Stimulated activated CD4-positive, alpha-beta T cell treated with anti-CD3 and anti-CD28 coated beads, Interleukin-15, amount 100 ng/mL, for 48 hours (primary cell): ENCODE measurements at places on chromosomes 12 and 14.

DNA sequence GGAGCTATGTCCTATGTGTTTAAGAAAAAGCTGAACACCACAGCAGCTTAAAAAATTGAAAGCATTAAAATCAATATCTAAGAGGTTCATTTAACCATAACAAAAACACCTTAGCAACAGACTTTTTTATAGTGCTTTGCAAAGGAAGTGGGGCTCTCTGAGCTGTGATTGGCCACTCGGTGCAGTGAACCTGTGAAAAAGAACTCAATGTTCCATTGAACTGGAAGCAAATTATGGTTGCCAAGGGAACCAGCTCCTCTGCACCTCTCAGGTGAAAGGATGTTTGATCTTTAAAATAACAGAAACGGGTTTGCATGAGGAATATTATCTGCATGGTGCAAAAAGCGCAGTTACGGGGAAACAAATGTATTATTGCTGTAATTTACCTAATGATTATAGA, 149.4 kb downstream of the SNAPC1 start:
- DNase-seq, result no peak

DNA sequence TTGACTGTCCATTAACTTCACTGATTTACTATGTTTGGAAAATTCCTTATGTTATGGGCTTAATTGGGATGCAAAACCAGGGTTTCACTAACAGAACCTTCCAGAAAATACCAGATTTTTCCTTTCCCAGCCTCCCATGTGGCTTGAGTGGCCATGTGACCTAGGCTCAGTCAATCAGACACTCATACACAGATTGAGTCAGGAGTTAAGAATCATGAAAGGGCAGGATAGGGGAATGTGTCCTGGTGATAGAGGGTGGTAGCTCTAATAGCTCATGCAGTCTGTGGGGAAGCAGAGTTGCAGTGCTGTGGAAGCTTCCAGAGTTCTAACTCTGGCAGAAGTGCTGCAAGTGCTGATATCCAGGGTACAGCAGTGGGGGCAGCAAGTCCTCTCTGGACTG, 134.1 kb upstream of the IFNG-AS1 start:
- no peak for DNase-seq

- DNase-seq, result no peak
Observed at GRCh38 chr14:99564256-99564925, 39.6 kb downstream of the CCDC85C start.

- no peak for DNase-seq
Observed at GRCh38 chr12:89861086-89861485, 152.4 kb upstream of the ATP2B1 start.

- no peak for DNase-seq
Observed at GRCh38 chr12:53955036-53955775, 503 bp downstream of the HOXC12 start.

GRCh38 chr12:123761841-123762714, at the start of gene DNAH10:
Gene DNAH10 (plus strand): TSS chr12:123762301. CDS start chr12:123762337, 36 bp downstream.
- peak; percentile 22 for DNase-seq

DNA sequence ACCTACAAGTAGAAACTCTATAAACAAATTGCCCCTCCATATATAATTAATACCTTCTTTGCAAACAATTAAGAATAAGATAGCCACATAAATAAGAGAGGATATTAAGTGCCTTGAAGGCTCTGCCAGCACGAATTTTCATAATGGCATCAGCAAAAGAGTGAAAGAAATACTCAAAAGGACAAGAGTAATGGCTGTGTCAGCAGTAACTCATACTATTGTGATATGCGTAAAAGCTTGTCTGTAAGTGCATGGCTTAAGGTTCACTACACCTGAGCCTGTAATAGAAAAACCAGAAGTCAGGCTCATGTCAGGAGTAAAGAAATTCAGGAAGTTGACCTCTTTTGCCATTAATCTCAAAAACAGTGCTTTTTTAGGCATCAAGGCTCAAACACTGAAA, 204.1 kb downstream of the TRHDE start:
- no peak for DNase-seq

DNA sequence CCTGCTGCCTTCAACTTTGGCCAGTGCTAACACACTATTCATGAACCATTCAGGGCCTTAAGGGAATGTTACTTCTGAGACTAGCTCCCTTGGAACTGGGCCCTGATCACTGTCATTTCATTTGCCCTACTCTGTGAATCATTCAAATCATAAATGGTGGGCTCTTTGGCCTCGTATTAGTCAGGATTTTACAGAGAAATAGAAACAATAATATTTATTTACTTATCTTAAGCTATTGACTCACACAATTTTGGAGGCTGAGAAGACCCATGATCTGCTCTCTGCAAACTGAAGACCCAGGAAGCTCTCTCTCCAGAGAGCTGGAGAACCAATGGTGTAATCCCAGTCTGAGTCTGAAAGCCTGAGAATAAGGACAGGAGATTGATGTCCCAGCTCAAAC, 398.5 kb downstream of the LRIG3 start:
- no peak for DNase-seq

DNA sequence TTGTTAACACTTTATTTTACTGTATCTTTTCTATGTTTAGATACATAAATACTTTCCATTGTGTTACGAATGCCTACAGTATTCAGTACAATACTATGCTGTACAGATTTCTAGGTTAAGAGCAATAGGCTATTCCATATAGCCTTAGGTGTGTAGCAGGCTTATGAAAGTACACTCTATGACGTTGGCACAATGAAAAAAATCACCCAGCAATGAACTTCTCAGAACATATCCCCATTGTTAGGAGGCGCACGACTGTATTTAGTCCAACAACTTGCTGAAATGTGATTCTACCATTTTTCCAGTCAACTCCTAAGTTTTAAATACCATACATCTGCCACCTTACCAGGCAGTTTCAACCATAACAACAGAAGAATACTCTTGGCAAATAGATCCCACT, 1.8 kb downstream of the PARP11 start:
- DNase-seq, result no peak

- no peak for DNase-seq
Observed at GRCh38 chr14:78119440-78119839, 50.7 kb upstream of the NRXN3 start.

- DNase-seq, result no peak
Observed at GRCh38 chr12:45315462-45315861, 99.6 kb downstream of the ANO6 start.

DNA sequence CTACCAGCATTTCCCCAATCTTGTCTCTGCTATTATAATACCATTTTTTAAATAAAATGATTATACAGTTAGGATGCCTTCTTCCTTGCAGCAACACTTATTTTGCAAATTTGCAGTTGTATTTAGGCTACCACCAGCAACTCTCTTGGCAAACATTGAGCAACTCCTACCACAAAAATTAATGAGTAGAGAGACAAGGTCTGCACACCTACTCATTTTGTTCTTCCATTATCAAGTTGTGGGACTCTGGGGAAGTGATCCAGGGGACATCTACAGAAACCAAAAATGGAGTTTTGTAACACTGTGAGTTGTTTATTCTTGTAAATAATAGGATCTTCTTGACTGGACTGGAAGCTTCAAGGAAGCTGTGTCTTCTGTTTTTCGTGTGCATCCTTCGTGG, 38.6 kb downstream of the DGLUCY start:
- DNase-seq, result no peak

GRCh38 chr14:73250317-73250713, 13.0 kb downstream of the PAPLN start:
- DNase-seq, result no peak

DNA sequence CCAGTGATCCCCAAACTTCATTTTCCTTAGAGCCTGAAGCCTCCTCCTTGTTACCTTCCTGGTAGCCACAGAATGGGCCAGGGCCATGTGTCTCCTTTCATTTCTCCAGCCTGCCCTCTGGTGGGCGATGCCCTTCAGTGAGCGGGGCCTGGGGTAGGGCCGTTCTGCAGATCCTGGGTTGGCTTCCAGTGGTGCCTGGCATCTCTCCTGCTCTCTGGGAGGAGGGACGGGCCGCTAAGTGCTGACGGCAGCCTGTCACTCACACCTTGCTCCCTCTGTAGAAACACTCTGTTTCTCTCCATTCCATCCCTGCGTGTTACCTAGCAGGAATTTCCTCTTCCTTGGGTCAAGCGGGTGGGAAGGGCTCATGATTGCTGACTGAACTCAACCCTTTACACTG, 232.1 kb downstream of the CACNA1C start:
- peak; percentile 18 for DNase-seq

DNA sequence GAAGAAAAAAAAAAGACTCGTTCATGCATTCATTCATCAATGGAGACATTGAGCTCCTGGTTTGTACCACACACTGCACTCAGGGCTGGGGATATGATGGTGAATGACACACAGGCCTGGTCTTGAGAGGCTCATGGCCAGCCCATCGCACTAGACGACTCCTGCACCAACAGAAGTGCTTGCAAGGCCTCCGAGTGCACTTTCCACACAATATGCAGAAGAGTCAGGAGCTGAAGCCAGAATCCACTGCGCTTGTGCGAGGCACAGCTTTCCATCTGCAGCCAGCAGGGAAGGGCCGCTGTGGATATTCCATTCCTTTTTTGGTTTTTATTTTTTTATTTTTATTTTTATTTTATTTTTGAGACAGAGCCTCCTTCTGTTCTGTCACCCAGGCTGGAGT, 192.4 kb downstream of the DICER1 start:
- no peak for DNase-seq

DNA sequence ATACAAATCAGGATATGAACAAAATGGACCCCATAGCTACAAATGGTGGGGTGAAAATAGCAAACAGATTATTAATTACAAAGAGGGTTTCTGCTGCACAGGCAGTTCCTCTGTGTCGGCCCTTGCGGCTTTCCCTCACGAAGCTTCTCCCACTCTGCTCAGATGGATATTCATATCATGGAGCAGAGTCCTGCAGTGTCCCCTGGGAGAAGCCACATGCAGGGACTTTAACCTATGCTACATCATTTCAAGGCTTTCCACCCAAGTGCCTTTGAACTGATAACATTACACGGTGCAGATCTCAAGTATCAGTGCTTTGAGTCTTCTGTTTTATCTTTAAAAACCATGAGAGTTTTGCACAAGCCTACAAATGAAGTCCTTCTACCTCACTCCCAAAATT, 229.1 kb downstream of the PPM1H start:
- DNase-seq, result no peak

GRCh38 chr12:119500209-119500608, 93.4 kb upstream of the TMEM233 start:
- no peak for DNase-seq

- DNase-seq, result no peak
Observed at GRCh38 chr12:114431902-114432301, 26.0 kb upstream of the TBX5 start.

- no peak for DNase-seq
Observed at GRCh38 chr14:28681681-28682080, 84.9 kb upstream of the FOXG1 start.

DNA sequence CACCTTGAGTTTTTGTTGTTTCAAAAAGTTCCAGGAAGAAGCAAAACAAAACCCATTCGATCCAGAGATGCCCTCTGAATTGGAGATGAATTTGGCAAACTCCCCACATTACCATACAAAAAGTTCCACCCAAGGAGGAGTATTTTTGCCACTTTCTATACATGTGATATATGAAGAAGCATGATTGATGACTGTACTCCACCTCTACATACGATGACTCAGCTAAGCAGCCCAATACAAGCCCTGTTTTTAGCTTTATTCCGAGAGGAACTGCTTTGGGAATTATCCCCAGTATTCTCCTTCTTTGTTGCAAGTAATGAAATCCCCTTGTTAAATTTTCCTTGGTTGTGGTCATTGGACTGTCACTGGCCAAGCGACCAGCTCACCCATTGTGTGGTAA, 11.4 kb downstream of the TMEM253 start:
- no peak for DNase-seq

- DNase-seq, result no peak
Observed at GRCh38 chr12:120257041-120257821, 8.3 kb downstream of the PXN start.

DNA sequence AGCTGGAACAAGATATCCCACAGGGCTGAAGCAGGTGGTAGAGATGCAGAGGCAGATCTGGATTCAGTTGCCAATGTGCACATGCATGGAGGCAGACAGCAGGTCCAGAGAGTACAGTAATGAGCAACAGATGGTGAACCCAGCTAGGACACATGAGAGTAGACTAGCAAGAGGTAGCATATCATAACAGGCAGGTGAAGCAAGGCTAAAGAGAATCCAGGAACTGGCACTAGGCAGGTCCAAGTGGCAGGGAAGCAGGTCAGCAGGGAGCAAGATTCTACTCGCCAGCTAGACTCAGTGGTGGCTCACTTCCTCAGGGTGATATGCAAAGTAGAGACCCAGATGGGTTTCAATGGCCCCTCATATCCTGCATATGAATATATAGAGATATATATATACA, 15.3 kb upstream of the MYF6 start:
- no peak for DNase-seq

- DNase-seq, result no peak
Observed at GRCh38 chr14:59377991-59378601, 87.1 kb downstream of the GPR135 start.

DNA sequence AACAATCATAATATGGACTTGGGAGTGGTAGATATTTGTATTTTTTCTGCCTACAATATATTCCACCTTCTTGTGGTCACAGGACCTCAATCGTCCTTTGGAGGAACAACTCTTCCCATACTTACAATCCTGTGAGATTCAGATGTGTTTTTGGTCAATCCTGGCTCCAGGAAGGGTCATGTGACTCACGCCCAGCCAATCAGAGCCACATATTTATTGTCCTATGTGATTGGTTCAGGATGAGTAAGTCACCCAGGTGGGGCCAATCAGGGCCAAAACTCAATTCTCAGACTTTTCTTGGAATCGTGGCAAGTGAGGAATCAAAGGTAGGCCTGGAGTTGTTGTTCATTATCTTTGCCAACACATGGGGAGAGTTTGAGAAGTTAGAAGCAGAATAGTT, 264.9 kb downstream of the SUDS3 start:
- no peak for DNase-seq

GRCh38 chr12:106224355-106224706, 23.5 kb downstream of the CKAP4 start:
- no peak for DNase-seq

DNA sequence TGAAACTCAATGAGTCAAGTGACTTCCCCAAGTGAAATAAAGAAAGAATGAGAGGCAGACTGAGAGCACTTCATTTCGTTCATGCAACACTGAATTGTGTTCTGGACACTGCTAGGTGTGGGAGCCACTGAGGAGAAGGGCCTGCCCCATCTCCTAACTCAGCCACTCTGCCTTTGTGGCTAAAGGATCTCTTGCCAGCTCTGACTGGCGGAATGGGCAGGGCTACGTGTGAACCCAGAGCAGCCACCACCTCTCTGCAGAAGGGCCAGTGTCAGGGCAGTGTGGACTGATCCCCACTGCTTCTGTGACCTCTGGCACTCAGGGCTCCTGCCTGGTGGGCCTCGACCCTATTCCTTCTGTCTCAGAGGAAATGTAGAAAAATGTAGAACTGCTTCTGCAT, 46.5 kb upstream of the GZMB start:
- no peak for DNase-seq

- DNase-seq, result no peak
Observed at GRCh38 chr14:79201564-79202207, 1009.6 kb downstream of the DIO2 start.
